ENCODE measurements at places on chromosomes 2 and 18.
A peak's percentile ranks its signal among the peaks of the same experiment; 100 is the strongest.

GRCh38 chr2:45177870-45178269 is 168.6 kb upstream of the SIX2 start:
- DNase-seq: no peak

DNA sequence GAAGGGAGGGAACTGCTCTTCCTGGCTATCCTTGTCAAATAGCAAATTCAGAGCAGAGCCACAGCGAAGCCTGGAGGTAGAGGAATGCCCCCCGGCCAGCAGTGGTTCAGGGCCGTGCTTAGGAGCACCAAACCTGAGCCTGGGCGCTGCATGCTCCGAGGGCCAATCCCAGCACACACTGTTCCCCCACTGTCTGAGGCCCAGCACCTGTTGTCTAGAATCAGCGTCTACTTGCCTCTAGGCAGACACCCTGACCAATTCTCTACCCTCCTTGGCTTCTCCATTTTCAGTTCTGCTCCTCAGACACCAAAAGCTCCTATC is 177.6 kb upstream of the PKDCC start:
- no peak for DNase-seq

DNA sequence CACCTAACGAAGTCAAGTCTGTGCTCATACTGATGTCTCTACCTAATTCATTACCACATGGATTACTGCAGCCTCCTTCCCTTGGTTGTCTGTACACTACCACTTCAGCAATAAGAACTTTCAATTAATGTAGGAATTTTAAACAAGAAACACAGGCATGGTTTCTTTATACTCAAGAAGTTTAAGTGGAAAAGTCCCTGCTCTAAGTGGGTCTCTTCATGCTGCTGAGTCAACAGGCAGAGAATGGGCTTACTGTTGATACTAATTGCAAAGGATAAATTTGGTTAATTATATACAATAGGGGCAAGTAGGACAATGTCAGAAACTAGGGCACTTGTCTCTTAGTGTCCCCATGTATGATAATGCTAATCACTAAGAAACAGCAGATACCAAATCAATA is 392.6 kb downstream of the DSEL start:
- DNase-seq: no peak

DNA sequence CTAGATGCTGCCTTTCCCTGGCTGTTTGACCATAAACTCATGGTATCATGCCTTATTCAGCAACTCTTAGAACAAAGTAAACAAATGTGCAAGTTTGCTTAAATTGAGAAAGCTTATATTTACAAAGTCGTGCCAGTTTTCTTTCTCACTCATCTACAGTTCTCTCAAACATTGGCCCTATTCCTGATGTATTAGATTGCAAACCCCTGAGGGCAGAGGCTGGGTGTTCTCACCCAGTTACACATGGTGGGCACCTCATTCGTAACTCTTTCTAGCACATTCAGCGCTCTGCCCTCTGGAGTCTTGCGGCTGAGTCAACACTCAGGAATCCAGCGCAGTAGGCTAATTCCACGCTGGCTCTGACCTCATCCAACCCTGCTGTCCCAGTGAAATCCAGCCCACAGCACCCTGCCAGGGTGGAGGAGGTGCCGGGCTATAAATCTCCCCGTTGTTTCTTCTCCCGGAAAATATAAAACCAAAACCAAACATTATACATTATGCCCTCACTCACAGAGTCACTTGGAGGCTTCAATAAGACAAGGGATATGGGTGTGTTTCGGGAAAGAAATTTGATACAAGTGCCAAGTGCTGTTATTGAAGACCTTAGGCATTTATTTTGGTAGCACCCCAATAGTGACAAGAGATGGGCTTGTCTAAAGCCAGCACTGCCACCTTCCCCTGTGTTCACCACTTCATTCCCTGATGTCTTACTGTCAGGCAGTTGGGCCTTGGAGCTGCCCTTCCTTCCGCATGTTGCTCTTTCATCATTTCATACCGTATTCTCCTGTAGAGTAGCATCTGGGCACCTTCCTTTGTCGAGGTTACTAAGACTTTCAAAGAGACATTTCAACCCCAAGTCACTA is 287.4 kb downstream of the PRKCE start:
- DNase-seq: peak; percentile 23

DNA sequence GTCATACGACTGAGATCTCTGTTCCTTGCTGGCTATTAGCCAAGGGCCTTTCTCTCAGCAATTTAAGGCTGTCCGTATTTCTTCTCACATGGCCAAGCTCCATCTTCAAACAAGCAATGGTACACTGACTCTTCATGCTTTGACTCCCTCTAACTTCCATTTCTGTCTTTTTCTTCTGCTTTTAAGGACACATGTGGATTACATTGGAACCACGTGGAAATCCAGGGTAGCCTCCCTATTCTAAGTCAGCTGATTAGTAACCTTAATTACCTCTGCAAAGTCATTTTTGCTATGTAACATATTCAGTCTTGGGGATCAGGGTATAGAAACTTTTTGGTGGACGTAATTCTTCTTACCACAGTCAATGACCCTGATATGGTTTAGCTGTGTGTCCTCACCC is 41.5 kb upstream of the ZNF396 start:
- no peak for DNase-seq

GRCh38 chr2:188664951-188665595 is 309.1 kb upstream of the COL3A1 start:
- DNase-seq: no peak

- DNase-seq: peak; percentile 70
These were observed 73.2 kb downstream of the MAP4K4 start for GRCh38 chr2:101770726-101771125.

- no peak for DNase-seq
These were observed 129.6 kb downstream of the MREG start for GRCh38 chr2:215883799-215884198.

- no peak for DNase-seq
These were observed 67.1 kb upstream of the CTDP1 start for GRCh38 chr18:79612291-79613108.
